ENCODE measurements at places on chromosomes 1 and 21.
A peak's percentile ranks its signal among the peaks of the same experiment; 100 is the strongest.

GRCh38 chr21:16310176-16310575 is 580.4 kb downstream of the USP25 start:
- no peak for DNase-seq

- peak; percentile 85 for DNase-seq
Measured at GRCh38 chr1:17119076-17119772, at the start of gene PADI2. Gene PADI2, minus strand, starts transcription at chr1:17119451. Its CDS starts 80 bp downstream, at chr1:17119371.

DNA sequence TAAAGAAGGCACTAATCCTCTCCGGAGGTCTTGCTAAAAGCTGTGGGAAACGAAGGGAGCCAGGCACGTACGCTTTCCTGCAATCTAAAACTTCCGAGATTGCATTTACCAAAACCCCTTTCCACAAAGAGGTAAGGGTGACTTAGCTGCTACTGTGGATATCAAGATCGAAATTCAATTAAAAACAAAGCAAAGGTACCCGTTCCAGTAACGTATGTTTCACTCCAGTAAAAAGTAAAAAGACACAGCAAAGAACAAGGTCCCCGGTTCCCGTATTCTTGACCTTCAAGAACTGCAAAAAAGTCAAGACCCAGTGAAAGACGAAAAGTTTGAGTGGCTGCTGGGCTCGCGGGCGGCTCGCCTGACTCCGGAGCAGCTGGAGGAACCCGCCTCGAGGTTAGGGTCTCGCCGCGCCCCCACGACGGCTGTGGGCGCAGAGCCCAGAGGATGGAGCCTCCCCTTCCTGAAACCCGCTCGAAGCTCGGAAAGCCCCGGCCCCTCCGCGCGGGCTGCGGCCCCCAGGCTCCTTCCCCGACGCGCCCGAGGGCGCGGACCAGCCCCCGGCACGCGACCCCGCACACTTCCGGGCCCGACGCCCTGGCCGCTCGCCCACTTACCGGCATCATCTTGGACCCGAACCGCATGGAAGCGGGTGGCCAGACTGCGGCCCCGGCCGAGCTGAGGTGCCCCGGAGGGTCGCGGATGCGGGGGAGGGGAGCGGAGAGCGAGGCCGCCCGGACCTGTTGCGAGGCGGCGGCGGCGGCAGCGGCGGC is 524 bp downstream of the TP53BP2 start:
- DNase-seq: peak; percentile 22

GRCh38 chr1:31203215-31203614 is 36.5 kb downstream of the NKAIN1 start:
- DNase-seq: no peak

DNA sequence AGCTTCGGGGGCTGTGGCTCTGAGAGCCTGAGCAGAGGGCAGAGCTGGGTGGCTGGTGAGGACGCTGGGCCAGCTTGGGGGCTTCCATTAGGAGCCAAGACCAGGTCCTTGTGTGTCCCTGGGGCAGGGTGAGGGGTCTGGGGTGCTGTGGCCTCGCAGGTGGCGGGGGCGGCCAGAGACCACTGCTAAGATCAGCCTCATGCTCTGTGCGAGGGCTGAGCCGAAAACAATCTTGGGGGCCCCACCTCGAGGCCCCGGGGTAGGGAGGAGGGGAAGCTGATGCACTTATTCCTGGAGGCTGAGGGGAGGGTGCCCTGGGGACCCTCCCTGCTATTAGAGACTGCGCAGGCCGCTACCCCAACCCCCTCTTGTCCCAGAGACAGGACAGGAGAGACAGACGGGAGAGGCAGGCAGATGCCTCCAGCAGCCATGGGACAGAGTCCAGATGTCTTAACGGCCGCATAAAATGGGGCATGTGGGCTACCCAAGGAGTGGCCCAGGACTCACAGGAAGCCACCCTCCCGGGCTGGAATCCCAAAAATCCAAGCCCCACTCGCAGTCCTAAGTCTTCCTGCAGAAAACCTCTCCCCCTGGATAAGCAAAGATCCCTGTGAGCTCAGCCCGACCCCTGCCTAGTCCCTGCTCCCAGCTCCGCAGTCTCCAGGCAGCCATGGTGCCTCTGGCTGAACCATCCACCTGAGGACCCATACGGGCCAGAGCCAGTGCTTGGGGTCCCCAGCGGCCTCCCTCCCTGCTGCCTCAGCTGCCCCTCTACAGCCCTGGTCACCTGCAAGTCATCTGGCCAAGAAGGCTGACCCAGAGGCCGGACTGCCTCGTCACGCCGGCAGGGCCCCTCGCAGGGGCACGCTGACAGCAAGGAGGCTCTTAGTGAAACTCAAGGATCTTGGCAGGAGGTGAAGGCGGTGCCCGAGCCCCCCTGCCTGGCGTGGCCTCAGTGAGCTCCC is 43.6 kb upstream of the COL18A1 start:
- no peak for DNase-seq

- no peak for DNase-seq
Measured at GRCh38 chr1:54289712-54290233, 89.8 kb downstream of the MRPL37 start.

- DNase-seq: no peak
Measured at GRCh38 chr1:96416111-96416595, 305.4 kb upstream of the PTBP2 start.

DNA sequence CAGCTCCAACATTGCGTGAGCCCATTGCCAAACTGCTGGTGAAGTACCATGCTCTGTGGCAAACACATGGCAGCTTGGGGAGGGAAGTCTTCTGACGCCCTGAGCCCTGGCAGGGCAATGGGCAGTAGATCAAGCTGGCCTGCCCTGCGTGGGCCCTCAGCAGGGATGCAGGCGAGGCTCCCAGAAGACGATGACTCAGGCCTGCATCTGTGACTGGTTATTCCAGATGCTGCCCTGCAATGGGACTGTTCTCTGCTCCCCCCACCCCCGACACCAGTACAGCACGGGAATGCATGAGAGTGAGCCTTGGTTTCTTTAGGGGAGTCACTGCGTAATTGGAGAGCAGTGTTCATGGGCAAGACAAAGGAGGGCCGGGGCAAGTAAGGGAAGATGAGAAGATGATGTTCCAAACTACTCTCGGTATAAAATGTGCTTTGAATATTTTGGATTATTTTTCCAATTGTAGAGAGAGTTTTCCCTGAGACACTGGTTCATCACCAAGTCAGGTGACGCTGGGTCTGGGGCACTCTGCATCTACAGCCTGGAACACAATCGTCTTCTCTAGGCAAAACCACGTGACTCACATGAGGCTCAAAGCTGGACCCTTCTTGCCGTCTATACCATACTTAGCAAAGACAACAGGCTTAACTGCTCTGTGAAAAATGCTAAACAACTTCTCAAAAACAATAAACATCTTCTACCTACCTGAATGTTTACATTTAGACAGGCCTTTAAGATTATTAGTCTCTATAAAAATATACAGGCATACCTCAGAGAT is 9.0 kb upstream of the C1orf198 start:
- no peak for DNase-seq

DNA sequence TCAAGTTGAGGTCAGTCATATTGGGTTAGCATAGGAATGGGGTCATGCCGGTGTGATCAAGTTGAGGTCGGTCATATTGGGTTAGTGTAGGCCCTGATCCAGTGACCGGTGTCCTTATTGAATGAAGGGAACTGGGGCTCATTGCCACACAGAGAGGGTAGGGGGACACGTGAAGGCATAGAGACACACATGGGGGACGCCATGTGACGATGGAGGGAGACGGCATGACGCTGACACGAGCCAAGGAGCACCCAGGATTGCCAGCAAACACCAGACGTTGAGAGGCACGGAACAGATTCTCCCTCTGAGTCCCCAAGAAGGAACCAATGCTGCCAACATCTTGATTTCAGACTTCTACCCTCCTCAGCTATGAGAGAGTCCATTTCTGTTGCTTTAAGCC is 136.9 kb upstream of the ZBTB40 start:
- no peak for DNase-seq

DNA sequence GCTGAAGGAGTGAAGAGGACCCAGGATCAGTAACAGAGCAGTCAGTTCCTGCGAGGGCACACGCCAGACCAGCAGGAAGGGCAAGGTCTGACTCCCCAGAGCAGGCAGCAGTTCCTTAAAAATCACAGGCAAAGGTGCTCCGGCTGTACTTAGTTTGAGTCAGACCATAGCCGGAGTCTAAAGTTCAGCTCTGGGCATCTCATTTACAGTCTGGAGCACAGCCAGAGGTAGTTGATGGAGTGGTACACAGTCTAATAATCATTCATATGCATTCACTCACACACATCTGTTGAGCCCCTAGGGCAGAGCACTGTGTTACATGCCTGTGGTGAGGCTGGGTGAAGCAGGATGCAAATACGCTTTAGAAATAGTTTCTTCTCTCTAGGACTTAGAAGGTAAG is 7.3 kb upstream of the AMIGO1 start:
- no peak for DNase-seq

- no peak for DNase-seq
Measured at GRCh38 chr1:31183126-31183525, 56.6 kb downstream of the NKAIN1 start.

- no peak for DNase-seq
Measured at GRCh38 chr21:36120304-36120888, 14.5 kb upstream of the CBR3 start.

DNA sequence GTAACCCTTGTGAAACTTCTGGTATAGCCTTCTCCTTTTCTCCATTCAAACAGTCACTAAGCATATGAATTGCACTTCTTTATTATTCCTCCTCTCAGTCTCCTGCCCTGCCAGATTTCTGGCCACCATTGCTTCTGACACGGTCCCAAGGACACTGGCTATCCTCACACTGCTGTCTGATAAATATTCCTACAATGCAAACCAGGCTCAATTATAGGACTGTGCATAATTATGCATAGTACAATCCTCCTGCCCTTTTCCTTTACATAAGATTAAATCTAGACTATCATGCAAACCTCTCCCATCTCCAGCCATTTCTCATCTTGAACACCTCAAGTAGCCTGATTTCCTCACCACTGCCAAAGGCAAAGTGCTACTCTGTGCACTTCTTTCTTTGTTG is 704.3 kb upstream of the ADAMTS5 start:
- DNase-seq: no peak

DNA sequence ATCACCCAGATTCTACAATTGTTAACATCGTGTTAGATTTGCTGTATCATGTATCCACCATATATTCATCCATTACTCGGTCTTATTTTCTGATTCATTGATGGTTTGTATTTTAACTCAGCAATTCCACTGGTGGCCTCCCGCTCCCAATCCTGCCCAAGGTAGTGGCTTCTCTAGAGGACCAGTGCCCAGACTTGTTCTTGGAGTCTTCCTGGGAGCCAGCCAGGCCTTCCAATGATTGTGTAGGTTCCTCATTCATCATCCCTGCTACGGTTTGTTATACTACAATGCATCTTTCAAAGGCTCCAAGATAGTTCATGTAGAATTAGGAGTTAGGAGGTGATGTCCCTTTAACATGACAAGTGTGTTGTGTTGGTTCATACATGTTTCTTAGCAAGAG is 451.1 kb downstream of the SETD4 start:
- no peak for DNase-seq

DNA sequence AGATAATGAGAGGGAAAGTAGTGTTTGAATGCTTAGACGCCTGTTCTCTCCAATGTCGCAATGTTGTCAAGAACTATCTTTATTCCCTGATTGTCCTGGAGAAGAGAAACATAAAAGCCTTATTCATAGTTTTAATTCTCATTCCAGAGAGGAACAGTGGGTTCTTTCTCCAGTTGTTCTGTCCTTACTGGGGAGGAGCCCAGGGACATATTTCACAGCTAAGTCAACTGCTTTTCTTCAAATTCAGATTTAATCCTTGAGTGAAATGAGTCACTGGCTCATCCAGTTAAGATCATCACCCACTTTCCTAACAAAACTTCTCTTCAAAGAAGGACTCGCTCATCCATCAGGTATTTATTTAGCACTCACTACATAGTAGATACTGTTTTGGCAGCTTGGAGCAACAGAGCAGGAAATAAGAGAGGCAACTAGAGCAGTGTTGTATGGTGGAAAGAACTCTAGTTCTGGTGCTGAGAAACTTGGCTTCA is 365.7 kb upstream of the USP24 start:
- no peak for DNase-seq

GRCh38 chr1:226646870-226647449 is 92.1 kb downstream of the ITPKB start:
- DNase-seq: no peak

GRCh38 chr21:34878501-34878900 is 170.6 kb downstream of the RUNX1 start:
- no peak for DNase-seq

DNA sequence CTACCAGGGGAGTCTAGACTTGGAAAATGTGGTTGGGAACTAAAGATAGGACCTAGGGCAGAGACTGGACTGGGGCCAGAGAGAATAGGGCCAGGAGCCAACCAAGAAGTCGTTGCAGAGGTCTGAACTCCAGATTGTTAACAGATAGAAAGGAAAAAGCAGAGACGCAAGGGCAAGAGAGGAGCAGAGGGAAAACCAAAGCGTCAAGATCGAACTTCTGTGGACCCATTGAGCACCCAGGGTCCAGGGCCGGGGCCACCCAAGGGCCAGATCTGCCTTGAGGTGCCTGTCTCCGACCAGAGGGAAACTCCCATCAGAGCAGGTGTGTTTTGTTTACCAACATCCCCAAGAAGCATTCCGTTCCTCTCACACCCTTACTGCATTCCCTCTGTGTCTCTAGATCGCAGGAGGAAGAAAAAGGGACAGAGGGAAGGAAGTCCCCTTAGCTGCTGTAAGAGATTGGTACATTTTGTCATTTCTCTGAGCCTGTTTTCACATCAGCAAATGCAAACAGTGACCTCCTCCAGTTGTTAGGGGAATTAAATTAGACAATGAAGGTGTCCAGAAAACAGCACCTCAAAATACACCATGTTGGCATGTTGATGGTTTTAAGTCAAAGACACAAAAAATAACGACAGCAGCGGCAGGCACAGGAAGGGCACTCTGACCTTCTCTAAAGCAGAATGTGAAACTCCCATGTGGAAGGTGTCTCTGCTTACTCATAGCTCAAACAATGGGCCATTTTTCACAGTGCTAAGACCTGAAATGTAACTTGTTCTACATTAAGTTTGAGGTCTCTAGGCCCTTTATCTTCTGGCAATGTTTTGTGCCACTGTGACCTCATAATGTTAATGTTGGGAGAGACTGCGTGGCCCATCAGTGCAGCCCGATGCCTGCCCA is 105.8 kb upstream of the RAB4A start:
- DNase-seq: no peak

DNA sequence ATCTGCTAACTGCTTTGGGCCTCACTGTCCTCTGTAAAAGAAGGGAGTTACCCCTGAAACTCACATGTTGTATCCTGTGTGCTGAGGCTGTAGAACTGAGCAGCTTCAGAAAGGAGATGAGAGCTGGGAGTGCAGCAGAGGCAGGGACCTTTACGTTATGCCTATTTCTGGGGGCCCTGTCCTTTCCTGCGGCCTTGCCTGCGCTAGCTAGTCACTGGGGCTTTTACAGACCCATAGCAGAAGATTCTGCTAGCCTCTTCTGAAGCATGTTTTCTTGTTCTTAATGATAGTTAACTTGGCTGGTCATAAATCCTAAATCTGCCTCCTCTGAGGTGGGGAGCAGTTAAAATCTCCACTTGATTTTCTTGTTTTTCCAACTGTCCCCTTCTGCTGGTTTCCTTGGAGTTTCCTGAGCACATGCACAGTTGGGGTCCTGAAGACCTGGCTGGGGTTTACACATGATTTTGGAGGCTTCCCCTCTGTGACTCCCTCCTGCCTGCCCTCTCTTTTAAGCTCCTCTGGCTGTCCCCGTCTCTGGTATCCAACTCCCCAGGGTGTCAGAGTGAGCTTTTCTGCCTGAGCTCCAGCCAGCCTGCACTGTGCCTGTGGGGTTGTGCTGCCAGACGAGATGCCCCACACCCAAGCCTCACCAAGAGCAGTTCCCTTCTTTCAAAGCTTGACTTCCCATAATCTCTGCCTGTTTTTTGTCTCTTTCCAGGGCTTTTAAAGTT is 76.6 kb downstream of the NOS1AP start:
- no peak for DNase-seq

- no peak for DNase-seq
Measured at GRCh38 chr1:163928651-163929050, 606.9 kb downstream of the NUF2 start.

GRCh38 chr1:209513226-209513625 is 70.3 kb upstream of the CAMK1G start:
- peak; percentile 37 for DNase-seq

Data from GM10248 (cell line).